ENCODE measurements at places on chromosomes 5 and 9. TPM values are rescaled to one million over a fixed set of nuclear protein-coding genes. Genes with fewer than 3 reads are reported as not detected.

Gene RASGRF2
- polyA plus RNA-seq, result 6.8 TPM

Gene TAF11L10
- not detected for polyA plus RNA-seq

Gene ADAMTS12
- polyA plus RNA-seq, result 0.50 TPM

Gene TMEFF1
- not detected for polyA plus RNA-seq

DNA sequence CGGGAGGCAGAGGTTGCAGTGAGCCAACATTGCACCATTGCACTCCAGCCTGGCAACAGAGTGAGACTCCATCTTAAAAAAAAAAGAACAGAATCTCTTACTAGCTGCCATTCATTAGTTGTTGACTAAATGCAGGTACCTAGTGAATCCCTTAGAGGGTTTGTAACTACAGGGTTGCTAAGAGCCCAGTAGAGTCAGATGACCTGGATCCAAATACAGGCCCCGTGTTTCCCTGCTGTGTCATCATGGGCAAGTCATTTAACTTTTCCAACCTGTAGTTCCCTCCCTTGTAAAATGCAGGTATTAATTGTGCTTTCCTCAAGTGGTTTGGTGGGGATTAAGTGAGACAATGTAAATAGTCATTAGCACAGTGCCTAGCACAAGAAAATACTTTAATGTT is 32.8 kb downstream of the PLAC8L1 start:
- no peaks in the 10 kb centered on the region for H3K27me3 ChIP-seq
- H3K36me3 ChIP-seq, result no peaks in the 10 kb centered on the region
- no peak for DNase-seq
- peaks cover 4% of the 10 kb centered on the region for H3K4me1 ChIP-seq
- H3K4me3 ChIP-seq, result no peak overlapping the region

GRCh38 chr9:133493845-133494540 is 15.1 kb upstream of the SLC2A6 start:
- DNase-seq, result no peak
- H3K4me1 ChIP-seq, result no peaks in the 10 kb centered on the region
- no peaks in the 10 kb centered on the region for H3K36me3 ChIP-seq

DNA sequence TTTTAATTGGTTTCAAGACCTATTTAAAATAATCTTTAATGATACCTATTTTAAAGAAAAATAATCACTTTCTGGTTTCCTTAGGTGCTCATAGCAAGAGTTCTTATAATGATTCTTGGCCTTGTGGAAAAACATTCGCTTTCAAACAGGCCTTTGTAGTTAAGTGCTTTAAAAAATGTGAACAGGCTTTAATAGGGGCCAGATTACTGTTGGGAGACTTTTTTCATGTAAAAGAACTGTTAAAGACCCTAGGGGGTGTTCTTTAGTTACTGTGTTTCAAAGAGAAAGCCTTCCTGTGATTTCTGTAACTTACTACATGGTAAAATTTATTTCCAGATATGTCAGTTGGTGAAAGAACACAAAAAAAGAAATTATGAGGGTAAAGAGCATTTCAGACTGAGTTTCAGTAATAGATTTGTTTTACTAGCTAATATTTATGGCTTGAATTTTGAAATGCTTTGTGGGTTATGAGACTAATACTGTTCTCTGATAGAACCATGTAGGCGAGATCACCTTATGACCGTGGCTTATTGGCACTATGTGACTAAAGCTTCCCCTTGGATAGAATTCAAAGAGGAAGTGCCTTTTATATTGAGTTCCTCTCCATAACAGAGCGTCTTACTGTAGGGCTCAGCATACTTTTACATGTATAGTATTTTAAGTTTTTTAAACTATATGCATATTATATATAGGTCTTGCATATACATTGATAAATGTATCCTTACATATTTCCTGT is 70.7 kb downstream of the CSNK1G3 start:
- no peaks in the 10 kb centered on the region for H3K36me3 ChIP-seq
- no peak overlapping the region for H3K4me3 ChIP-seq
- H3K27ac ChIP-seq, result no peak overlapping the region
- H3K4me1 ChIP-seq, result no peaks in the 10 kb centered on the region
- no peaks in the 10 kb centered on the region for H3K27me3 ChIP-seq

DNA sequence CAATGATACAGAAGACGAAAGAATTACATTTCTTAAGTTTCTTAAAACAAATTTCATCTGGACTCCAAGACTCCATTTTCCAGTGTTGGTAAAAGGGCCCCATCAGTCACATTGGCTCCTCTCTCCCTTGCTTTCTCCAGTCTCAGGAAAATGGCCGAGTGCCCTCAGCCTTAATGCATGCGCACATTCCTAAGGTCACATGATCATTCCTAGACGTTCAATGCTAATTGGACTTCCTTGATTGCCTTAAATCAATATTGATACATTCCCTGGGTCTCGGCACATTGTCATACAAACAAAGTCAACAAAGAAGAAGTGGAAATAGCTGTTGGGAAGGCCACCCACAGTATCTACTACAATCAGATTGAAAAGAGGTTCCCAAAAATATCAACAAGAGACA is 413.6 kb upstream of the GRAMD2B start:
- DNase-seq, result no peak
- H3K27ac ChIP-seq, result no peak overlapping the region
- H3K27me3 ChIP-seq, result peaks cover 2% of the 10 kb centered on the region

GRCh38 chr9:135381762-135382310 is 97.7 kb upstream of the PPP1R26 start:
- no peak overlapping the region for H3K27ac ChIP-seq
- no peaks in the 10 kb centered on the region for H3K27me3 ChIP-seq
- no peaks in the 10 kb centered on the region for H3K36me3 ChIP-seq
- H3K4me1 ChIP-seq, result no peaks in the 10 kb centered on the region
- no peak overlapping the region for H3K4me3 ChIP-seq

GRCh38 chr9:125332527-125332926 is 70.9 kb downstream of the GAPVD1 start:
- H3K27me3 ChIP-seq, result no peaks in the 10 kb centered on the region
- H3K36me3 ChIP-seq, result no peaks in the 10 kb centered on the region
- DNase-seq, result no peak
- H3K27ac ChIP-seq, result no peak overlapping the region

GRCh38 chr5:150402229-150402773 is 10.4 kb downstream of the CD74 start:
- H3K27ac ChIP-seq, result no peak overlapping the region
- no peaks in the 10 kb centered on the region for H3K27me3 ChIP-seq
- H3K4me3 ChIP-seq, result no peak overlapping the region
- H3K36me3 ChIP-seq, result no peaks in the 10 kb centered on the region

- no peak for DNase-seq
- H3K27ac ChIP-seq, result no peak overlapping the region
- no peak overlapping the region for H3K4me3 ChIP-seq
- no peaks in the 10 kb centered on the region for H3K27me3 ChIP-seq
- no peaks in the 10 kb centered on the region for H3K4me1 ChIP-seq
- H3K36me3 ChIP-seq, result no peaks in the 10 kb centered on the region
Measured at GRCh38 chr9:111056538-111056937, 18.3 kb upstream of the LPAR1 start.

Measured in aorta (tissue), 5 donors.